Activated CD8-positive, alpha-beta memory T cell treated with anti-CD3 and anti-CD28 coated beads for 48 hours (primary cell): ENCODE measurements at places on chromosomes 3 and 15.

DNA sequence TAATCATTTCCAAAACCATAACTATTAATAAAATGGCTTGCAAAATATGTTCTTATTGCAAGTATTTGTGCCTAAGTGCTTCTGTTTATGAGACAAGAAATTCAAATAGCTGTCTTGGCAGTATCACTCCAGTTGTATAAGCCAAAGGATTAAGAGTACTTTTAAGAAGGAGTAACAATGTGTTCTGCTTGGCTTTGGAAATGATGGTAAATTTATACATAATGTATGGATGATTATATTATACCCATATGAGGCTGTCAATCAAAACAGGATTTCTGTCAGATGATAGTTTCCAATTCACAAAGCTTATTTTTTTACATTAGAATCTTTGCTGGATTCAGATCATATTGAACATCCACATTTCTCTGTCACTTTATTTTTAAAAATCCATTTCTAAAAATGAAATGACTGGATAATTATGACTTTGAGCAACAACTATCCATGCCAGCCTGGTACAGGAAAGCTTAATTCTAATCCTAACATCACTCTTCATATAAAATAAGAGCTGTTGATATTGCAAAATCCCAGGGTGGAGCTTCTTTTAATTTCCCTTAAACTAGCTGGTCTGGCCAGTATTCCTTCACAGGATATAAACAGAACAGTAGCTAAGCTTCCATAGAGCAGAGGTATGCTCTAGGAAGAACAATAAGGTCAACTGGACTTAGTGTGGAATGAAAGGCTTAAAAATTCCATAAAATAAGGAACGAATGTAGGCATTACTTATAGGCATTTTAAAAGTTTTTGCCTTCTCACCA, 30.0 kb upstream of the ZNF280D start:
- no peak for DNase-seq

GRCh38 chr15:85793641-85794597, 806 bp downstream of the KLHL25 start:
- DNase-seq: no peak

DNA sequence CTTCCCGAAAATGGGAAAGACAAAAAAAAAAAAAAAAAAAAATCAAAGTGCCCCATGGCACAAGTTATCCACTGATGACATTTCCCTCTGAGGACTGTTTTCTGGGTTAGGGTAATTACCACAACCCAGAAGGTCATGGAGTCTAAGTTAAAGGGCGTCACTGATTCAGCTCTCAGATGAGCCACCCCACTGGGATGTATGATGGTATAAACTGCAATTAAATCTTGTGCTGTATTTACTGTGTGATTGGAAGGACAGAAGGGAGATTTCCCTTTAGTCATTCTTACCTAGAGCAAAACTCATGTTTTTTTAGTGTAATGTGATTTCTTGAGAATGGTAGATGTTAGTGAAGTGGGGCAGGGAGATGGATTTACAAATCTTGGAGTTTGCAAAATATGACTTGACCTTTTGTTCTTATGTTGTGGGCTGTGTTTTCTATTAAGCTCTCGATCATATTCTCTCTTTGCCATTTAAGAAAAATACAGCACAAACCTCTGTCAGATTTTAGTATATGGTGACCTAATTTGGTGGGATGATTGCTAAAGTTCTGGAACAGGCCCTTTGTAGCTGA, 244.2 kb downstream of the PTPRG start:
- DNase-seq: no peak

- no peak for DNase-seq
Measured at GRCh38 chr3:161700998-161701397, 204.4 kb downstream of the OTOL1 start.

GRCh38 chr3:42653560-42654330, at the start of gene ZBTB47:
ZBTB47 (plus strand) TSS chr3:42653697; CDS start chr3:42658356, 4,659 bp downstream.
- no peak for DNase-seq

GRCh38 chr3:24829011-24829581, 334.4 kb upstream of the THRB start:
- no peak for DNase-seq

GRCh38 chr15:86493884-86494283, 414.2 kb downstream of the AGBL1 start:
- no peak for DNase-seq

- no peak for DNase-seq
Measured at GRCh38 chr3:45972534-45973402, 22.9 kb downstream of the FYCO1 start.

DNA sequence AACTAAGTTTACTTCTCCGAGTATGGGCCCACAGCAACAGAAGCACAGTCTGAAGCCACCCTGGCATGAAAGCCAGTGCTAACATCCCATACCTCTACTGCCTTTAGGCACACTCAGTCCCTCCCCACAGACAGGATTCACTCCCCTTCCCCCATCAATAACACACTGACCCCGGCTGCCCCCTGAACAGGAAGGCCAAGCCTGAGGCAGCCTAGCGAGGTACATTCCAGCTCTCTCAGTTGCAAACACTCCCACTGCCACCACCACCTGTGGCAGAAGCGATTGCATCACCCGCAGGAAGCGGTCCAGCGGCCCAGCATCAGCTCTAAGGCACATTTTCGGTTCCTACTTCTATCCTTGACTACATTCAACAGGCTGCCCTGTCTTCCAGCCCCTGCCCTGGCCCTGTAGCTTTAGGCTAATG, 7.0 kb upstream of the BMF start:
- DNase-seq: no peak

DNA sequence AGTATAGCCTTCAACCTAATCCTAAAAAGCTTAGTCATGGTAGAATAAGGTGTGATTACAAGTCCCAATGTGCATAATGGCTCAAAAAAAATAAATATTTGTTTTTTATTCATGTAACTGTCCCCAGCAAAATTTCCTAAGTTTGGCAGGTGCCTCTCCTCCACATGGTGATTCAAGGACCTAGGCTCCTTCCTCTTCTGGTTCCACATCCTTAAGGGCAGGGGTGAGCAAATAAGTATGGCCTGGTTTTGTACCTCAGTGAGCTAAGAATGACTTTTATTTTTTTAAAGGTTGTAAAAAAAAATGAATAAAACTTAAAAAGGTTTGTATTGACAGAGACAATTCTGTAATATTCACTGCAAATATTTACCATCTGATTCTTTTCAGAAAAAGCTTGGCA, 343.5 kb upstream of the UBE2E2 start:
- DNase-seq: no peak

DNA sequence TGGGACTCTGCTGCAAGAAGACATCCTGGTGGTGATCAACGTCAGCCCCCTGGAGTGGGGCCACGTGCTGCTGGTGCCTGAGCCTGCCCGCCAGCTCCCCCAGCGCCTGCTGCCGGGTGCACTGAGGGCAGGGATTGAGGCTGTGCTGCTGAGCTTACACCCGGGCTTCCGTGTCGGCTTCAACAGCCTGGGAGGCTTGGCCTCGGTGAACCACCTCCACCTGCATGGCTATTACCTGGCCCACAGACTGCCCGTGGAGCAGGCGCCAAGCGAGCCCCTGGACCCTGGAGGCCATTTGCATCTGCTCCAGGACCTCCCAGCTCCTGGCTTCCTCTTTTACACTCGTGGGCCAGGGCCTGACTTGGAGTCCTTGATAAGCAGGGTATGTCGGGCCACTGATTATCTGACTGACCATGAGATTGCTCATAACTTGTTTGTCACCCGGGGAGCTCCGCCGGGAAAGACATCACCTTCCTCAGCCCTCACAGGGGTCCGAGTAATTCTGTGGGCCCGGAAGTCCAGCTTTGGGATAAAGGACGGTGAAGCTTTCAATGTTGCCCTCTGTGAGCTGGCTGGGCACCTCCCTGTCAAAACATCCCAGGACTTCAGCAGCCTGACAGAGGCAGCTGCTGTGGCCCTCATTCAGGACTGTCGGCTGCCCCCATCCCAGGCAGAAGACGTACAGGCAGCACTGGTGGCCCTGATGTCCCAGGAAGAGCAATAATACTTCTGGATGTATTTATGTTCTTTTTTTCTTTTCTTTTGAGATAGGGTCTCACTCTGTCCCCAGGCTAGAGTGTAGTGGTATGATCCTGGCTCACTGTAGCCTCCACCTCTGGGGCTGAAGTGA, 7.6 kb downstream of the GDPGP1 start:
- no peak for DNase-seq

- DNase-seq: no peak
Measured at GRCh38 chr3:197734667-197735318, 1.9 kb downstream of the RUBCN start.

- no peak for DNase-seq
Measured at GRCh38 chr3:51295625-51296024, 89.5 kb upstream of the MANF start.

- no peak for DNase-seq
Measured at GRCh38 chr3:157201648-157202278, 41.8 kb upstream of the CCNL1 start.

DNA sequence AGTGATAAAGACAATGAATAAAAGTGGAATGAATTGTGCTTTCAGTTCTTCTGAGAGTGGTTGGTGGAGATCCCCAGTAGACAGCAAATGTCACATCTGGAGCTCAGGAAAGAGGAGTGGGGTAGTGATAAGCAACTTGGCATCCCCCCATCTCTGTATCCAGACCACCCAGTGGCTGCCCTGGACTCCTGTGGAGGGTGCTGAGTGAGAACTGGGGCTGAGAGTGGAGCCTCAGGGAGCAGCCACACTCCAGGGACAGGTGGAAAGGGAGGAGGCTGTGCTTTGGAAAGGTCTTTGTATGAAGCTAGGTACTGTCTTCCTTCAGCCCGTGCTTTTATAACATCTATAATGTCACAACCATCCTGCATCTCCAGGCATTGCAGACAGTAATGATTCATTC, 85.6 kb upstream of the RASGRF1 start:
- DNase-seq: no peak

GRCh38 chr3:65642883-65643282, 395.8 kb downstream of the MAGI1 start:
- DNase-seq: no peak

- DNase-seq: no peak
Measured at GRCh38 chr3:148184798-148185197, 512.9 kb upstream of the AGTR1 start.

GRCh38 chr3:127158614-127159229, 34.2 kb upstream of the PRR23E start:
- no peak for DNase-seq

- DNase-seq: no peak
Measured at GRCh38 chr15:36365963-36366362, 213.5 kb upstream of the CDIN1 start.

DNA sequence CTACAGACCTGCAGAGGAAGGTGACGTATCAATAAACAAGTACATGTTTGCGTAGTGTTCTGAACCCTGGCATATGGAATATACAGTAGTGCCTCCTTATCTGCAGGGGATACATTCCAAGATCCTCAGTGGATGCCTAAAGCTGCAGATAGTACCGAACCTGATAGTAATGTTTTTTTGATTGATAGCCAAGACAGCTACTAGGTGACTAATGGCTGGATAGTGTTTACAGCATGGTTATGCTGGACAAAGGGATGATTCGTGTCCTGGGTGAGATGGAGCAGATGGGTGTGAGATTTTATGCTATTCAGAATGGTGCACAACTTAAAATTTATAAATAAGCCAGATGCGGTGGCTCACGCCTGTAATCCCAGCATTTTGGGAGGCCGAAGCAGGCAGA, 55.8 kb upstream of the IGF2BP2 start:
- no peak for DNase-seq

DNA sequence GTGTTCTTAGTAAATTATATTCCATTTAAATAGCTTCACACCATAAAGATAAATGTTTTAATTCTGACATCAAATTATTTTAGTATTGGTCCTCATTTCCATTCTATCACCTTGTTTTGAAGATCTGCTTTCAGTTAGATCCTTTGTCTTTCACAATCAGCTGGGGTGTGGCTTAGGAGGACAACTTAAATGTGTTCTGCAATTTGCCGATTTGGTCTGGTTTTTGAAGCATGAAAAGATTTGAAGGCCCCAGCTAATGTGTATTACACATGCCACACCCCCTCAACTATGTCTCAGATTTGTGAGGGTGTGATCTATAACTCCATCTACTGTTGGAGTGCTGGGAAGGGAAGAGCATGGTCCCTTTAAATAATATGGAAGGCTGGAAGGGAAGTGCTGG, 516.1 kb upstream of the GOLIM4 start:
- DNase-seq: no peak

- no peak for DNase-seq
Measured at GRCh38 chr3:120143676-120144075, 49.4 kb upstream of the GSK3B start.

GRCh38 chr3:129070086-129070885, 9.7 kb downstream of the GP9 start:
- DNase-seq: no peak

DNA sequence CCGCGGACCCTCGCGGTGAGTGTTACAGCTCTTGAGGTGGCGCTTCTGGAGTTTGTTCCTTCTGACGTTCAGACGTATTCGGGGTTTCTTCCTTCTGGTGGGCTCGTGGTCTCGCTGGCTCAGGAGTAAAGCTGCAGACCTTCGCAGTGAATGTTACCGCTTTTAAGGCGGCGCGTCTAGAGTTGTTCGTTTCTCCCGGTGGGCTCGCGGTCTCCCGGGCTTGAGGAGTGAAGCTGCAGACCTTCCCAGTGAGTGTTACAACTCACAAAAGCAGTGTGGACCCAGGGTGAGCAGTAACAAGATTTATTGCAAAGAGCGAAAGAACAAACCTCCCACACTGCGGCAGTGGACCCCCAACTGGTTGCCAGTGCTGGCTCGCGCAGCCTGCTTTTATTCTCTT, 177.1 kb downstream of the UACA start:
- no peak for DNase-seq

DNA sequence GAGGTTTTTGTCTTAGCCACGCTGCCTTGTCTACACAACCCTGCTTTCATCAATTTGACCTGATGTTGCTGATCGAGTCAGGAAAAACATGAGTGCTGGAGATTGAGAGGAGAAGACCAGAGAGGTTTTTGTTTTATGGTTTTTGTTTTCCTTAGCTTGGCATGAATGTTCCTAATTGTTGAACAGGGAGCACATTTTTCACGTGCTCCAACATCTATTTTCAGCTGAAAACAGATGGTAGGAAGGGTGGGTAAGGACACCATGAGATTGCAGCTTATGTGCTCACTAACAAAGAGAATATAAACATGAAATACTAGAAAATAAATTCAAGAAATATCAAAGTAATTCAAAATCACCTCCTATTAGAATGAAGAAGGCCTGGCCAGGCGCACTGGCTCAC, 79.9 kb upstream of the LMCD1 start:
- no peak for DNase-seq

GRCh38 chr3:52246728-52247408, 1.3 kb downstream of the PPM1M start:
- no peak for DNase-seq

DNA sequence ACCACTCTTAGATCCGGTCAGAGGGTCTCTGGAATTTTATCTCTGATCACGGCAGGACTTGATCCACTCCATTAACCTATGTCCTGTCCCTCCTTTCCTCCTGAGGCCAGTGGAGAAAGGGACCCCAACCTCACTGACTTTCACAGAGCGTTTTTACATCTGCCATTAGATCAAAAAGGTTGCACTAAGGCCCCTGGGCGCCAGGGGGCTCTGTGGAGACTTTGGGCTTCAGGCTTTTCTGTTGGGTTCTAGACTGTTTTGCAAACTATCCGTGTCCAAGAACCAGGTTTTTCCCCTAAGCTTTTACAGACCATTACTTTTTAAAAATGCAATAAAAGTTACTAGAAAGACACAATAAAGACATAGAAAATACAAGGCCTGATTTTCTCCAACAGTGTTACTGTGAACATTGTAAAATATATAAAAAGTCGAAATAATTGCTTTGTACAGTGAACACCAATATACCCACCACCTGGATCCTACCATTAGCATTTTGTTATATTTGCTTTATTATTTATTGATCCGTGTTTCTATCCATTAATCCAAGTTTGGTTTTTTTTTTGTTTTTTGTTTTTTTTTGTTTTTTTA, 159.7 kb downstream of the POLR2M start:
- no peak for DNase-seq

GRCh38 chr15:57379487-57379886, 3.2 kb downstream of the CGNL1 start:
- DNase-seq: no peak
